ENCODE measurements at places on chromosomes 2 and 18.

- DNase-seq = no peak
Measured at GRCh38 chr2:198347349-198347748, 543.0 kb downstream of the PLCL1 start.

GRCh38 chr2:228507870-228508269, 326.4 kb upstream of the SPHKAP start:
- DNase-seq = no peak

DNA sequence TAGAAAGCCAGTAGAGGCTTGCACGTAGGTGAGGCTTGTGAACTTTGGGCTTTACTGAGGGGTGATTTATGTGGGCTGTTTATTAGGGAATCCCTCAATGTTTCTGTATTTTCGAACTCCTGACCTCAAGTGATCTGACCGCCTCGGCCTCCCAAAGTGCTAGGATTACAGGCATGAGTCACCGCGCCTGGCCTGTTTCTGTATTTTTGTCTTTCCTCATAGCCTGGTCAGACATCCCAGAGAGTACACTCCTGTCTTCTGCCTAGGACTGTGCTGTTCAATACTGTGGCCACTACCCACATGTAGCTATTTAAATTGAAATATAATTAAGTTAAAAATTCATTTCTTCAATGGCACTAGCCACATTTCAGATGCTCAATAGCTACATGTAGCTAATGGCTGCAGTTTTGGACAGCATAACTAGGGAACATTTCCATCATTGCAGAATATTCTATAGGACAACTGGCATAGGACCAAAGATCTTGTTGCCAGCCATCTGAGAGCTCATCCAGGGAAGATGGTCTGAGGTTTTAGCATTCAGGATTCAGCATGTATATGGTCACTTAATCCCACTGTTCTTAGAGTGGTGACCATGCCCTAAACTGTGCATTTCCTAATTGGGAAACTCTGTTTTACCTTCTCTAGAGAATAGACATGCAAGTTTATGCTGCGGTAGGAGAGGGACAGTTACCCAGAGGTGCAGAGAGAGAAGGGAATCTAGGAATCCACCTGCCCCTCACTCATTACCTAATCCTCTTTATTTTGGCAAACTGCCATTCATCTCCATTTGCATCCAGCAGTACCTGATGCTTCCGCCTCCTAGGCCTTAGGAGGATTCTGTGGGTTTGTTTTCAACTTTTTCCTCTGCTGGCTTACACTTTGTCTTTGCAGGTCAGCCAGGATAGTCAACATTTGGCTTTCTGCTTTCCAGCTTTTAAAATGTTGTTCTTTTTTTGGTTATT, 64.4 kb downstream of the LCLAT1 start:
- DNase-seq = no peak

- no peak for DNase-seq
Measured at GRCh38 chr2:153487448-153487847, 8.9 kb upstream of the RPRM start.

- no peak for DNase-seq
Measured at GRCh38 chr2:68040078-68040477, 22.7 kb downstream of the C1D start.

DNA sequence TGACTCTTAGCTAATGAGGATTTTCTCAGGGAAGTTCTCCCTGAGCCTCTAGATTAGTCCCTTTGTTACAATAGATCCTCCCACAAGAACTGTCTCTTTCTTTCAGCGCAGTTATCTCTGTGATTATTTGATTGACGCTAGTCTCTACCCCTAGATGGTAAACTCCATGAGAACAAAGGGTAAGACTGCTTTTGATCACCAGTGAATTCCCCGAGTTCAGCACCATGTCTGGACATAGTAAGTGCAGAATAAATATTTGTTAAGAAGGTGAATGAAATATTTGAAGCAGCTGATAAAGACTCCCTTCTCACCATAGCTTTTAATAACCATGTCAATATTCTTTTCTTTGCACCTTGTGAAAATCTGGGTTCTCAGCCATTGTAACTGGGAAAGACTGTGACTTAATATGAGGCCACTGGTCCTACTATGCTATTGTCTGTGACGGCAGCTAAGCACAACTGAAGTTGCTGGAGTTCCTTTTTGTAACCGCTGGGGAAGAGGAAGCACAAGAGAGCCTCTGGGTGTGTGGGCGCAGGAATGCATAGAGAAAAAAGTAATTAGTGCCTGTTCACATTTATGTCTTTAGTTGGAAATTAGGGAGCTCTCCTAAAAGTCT, 214.7 kb downstream of the TGIF1 start:
- DNase-seq = no peak

GRCh38 chr2:236344446-236344845, 80.2 kb upstream of the ASB18 start:
- DNase-seq = no peak

- DNase-seq = no peak
Measured at GRCh38 chr18:50117863-50118262, 77.1 kb downstream of the MYO5B start.

DNA sequence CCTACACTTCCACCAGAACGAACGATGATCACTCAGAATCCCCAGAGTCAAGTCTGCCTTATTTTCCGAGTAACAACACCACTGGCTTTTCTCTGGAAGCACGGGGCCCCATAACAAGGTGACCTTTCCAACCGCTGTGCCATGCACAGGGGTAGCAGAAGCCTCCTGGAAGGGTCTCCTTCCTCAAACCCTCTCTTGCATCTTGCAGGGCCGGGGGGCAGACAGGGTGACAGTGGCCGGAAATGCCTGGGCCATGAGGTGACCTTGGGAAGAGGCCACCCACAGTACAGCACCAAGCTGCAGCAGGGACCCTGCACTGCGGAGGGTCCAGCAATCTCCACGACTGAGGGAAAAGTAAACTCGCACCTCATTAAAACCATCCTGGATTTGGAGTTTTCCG, 108.5 kb downstream of the PXDN start:
- DNase-seq = no peak

DNA sequence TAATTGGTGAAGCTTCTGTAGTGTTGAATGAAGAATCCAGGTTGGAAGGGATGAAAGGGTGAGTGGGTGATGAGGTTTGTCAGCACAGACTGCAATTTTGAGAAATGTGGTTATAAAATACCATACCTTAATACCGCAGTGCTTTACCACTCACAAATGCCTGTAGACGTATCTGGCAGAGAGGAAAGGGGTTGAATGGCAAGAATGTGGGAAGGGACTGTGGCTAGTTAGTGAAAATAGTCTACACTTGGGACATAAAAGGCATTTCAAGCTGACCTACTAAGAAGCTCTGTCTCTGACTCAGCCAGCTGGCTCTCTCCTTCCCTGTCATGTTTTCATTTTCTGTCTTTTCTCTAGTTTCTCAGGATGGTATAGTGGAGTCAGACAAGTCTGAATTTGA, 25.1 kb downstream of the CDK15 start:
- DNase-seq = no peak

- DNase-seq = no peak
Measured at GRCh38 chr2:200863782-200864175, 679 bp downstream of the CLK1 start.

DNA sequence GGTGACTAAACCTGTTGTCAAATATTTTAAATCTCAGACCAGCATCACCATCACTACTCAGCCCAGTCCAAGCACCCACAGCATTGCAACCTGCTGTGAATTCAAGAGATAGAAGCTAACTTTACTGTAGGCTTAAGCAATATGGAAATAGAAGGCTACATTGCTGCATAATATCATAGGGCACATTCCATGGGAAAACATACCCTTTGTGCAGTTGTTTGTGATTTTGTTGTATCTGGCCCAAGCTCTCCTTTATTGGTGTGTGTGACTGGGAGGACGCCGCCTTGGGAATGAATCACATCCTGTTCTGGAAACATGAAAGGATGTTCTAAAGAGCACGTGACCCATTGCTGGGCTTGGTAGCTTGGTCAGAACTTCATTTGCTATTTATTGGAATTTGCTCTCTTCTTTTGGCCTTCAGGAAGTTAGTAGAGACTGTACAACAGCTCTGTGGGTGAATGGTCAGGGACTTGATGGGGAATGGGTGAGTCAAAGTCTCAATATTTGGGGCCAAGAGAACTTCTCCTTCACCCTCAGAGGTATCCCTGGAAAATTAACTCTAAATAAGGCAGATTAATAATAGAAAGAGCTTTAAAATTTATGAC, 106.8 kb upstream of the SERPINE2 start:
- DNase-seq = no peak

- no peak for DNase-seq
Measured at GRCh38 chr2:97808816-97809215, 95.4 kb downstream of the ZAP70 start.

- DNase-seq = no peak
Measured at GRCh38 chr2:207825978-207826377, 56.3 kb upstream of the FZD5 start.

DNA sequence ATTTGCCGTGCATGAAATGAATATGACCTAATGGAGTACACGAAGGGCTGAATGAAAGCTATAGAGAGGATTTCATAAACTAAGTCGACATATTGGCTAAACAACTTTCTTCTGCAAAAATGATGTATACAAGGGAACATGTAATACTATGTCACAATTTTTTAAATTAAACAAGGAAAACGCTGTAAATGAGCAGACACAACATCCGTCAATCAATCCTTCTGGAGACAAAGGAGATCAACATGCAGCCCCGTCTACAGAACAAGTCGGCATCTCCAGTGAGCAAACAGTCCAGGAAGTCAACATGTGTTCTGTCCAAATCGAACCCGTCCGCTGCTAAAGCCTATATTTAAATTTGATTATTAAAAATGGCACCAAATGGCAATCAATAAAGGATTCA, 180.8 kb downstream of the TCF4 start:
- DNase-seq = no peak

DNA sequence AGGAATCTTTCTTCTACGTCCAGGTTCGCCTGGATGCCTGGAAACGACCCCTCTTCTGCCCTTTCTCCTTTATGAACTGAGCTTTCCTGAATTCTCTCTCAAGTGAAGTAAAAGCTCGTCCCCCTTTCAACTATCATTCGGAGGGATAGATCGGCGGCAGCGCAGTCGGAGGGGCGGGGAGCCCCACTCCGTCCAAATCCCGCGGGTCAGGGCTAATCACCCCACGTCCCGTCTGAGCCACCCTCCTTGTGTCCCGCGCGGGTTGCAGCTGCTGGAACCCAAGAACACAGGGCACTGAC, 367 bp downstream of the FBXO48 start:
- no peak for DNase-seq

- DNase-seq = no peak
Measured at GRCh38 chr2:215567504-215567903, 131.6 kb upstream of the FN1 start.

DNA sequence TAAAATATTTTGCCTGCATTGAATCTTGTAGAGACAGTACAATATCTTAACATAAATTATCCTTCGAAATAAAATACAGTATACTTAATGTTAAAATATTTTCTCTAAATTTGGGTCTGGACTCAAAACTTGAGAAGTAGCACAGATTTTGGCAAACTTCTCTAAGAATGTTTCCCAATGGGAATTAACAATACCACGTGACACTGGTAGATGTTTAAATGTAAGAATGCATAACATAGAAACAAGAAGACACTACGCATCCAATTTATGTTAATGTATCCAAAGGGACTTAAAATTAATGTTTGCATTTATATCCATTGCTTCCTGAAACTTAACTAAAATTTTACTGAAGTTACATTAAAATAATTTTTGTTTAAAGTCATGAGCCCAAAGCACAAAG, 1460.9 kb downstream of the LRP1B start:
- DNase-seq = no peak

GRCh38 chr18:75378376-75379315, 48.9 kb downstream of the SMIM21 start:
- DNase-seq = no peak

DNA sequence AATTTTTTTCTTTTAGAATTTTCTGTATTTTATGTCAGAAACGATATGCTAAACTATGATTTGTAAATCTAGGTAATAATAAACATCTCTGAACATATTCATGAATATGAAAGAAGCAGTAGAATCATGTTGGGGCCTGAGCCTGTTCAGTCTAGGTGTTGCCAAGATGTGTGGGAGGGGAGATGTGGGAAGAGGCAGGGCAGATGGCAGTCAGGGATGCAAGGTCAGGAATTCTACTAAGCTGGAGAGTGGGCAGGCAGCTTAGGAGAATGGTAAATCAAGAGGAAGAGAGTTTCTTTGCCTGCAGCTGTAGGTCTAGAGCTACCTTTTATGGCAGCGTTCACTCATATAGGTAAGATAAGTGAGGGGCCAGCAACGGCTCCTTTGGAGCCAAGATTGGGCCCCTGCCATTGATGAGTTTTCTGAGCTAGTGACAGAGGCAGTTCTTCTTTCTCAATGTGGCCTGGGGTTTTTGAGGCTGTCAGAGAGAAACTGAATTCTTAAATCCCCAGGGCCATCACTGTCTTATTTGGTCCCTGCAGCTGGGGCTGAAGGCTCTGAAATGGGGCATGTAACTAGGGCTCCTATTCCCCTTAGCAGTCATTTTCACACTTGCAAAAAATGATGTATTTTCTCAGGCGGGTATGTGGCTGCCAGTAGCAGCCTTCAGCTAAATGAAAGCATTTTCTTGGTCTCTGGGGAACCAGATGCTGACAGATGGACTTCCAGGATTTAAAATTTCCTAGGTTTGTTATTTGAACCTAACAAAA, 232.8 kb downstream of the PIK3C3 start:
- DNase-seq = no peak

DNA sequence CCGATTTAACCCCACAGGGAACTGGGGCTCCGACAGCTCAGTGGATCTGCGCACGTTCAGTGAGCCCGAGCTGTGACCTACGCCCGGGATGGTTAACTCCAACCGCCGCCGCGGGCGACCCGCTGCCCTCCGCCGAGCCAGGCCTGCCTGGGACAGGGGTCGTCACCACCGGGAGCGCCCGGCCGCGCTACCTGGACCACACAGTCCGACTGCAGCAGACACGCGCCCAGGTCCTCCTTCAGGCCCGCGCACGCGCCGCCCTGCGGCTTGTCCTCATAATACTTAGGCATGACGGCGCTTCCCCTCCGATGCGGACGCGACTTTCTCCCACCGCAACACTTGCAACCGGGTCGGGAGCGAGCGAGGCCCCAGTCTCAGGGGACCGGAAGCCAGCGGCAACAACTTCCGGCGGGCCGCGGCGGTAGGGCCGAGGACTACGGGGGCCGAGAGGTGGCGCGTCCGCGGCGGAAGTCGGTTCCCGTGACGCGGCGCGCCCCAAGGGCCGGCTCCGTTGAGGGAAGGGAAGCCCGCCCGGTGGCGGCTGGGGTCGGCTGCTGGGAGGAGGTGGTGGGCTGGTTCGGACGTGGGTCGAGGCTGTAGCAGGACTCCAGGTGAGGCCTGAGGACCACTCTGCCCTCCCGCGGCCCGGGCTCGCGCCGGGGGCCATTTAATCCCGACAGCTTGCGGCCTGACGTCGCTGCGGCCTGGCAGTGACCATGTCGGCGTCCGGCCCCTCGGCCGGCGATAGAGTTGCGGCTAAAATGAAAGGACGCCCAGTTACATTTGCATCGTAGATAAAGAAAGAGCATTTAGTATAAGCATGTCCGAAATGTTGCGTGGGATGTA, at the start of the genes COA5 and UNC50:
Gene COA5 (minus strand): TSS at position 397 of the 846 bp plus-strand sequence. CDS start 107 bp downstream, at position 290.
Gene UNC50 (plus strand): TSS at position 474 of the 846 bp plus-strand sequence. CDS start 1,171 bp downstream, outside the sequence.
- DNase-seq = peak; percentile 81

DNA sequence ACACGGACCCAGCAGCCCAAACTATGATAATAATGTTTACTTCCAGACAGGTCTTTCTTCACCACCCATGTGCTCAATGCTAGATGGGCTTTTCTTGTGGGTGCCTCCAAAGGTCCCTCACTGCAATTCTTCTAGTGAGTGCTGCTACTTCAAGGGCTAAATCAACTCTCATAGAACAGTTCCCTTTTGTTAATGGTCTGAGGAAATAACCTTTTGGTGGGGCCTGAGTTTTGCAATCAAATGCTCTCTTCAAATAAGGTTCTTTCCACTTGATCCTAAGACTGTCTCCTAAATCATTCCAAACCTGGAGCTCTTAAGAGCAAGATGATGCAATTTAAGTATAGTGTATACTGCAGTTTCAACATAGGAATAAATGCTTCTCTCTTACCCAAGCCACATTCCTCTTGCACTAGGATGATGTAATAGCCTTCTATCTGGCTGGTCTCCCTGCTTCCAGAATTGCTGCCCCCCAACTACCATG, 6.0 kb downstream of the NEMP2 start:
- no peak for DNase-seq
